Fibroblast of skin of left biceps (primary cell): ENCODE measurements at places on chromosomes 5 and 9.

- DNase-seq: peak; percentile 89
Observed at GRCh38 chr9:16715404-16715803, 155.1 kb downstream of the BNC2 start.

- DNase-seq: no peak
Observed at GRCh38 chr5:65539827-65540226, 23.1 kb downstream of the CENPK start.

DNA sequence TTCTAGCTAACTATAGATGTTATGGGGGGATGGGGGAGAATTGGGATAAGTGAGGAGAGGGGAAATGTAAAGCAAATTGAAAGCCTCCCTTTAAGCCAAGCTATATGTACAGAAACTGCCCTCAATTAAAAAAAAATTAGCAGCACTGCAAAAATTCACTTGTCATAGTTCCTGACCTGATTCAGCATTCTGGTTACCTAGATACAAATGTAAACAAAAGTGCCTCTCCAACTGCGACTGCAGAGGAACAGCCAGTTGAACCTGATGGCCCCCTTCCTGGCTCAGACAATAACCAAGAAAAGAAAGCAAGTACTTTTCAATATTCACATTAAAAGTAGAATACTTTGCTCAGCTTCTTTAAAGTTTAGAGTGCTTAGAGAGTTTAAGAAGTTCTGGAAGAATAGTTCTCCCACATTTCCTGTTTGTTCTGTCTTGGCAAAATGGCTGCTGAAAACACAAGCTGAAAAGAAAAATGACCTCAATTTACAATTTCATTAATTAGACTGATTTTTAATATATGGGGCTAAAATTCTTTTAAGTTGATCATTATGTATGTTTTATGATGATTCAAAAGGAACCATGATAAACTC lies 1.5 kb downstream of the FAM81B start:
- no peak for DNase-seq

GRCh38 chr5:30042677-30043076 lies 1150.8 kb upstream of the CDH6 start:
- DNase-seq: no peak

DNA sequence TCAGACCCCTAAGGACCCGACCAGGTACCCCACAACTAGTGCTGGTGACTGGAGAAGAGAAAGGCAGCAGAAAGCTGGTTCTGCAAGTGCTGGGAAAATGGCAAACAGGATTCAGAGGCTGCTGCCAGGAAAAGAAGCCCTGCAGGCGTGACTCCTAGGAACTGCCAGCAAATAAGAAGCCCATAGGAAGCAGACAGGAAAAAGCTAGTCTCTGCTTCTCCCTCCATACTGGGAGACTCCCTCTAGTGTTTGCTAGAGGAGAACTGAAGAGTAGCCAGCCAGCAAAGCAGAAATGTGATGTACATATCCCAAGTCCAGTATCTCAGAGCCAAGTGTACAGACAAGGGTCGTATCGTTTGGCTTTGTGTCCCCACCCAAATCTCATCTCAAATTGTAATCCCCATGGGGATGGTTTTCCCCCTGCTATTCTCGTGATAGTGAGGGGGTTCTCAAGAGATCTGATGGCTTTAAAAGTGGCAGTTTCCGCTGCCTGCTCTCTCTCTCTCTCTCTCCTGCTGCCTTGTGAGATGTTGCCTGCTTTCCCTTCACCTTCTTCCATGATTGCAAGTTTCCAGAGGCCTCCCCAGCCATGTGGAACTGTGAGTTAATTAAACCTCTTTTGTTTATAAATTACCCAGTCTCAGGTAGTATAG lies 38.1 kb upstream of the TUSC1 start:
- DNase-seq: peak; percentile 27

DNA sequence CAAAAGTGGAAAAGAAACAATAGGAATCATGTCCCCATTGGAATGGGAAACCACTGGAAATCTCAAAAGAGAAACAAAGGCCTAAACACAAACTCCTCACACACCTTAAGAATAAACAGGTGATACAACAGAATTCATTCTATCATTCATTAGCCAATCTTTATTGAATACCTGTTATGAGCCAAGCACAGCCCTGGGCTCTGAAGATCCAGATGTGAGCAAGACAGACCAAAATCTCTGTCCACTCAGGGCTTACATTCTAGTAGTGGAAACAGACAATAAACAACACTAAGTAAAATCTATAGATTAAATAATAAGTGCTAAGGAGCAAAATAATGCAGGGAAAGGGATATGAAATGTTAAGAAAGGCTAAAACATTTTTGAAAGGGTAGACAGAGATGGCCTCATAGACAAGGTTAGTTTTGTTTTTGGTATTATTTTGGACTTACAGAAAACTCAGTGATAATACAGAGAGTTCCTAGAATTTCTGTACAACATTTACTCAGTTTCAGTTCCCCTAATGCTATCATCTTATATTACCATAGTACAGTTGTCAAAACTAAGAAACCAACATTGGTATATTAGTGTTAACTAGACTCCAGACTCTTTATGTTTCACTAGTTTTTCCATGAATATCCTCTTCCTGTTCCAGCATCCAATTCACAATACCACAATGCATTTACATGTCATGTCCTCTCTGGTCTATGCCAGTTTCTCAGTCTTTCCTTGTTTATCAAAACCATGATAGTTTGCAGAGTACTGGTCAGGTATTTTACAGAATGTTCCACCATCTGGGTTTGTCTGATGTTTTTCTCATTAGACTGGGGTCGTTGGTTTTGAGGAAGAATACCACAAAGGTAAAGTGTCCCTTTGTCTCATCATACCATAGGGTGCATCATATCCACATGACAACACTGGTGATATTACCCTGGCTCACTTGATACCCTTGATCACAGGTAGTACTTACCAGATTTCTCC lies 103.7 kb downstream of the SIL1 start:
- DNase-seq: no peak

DNA sequence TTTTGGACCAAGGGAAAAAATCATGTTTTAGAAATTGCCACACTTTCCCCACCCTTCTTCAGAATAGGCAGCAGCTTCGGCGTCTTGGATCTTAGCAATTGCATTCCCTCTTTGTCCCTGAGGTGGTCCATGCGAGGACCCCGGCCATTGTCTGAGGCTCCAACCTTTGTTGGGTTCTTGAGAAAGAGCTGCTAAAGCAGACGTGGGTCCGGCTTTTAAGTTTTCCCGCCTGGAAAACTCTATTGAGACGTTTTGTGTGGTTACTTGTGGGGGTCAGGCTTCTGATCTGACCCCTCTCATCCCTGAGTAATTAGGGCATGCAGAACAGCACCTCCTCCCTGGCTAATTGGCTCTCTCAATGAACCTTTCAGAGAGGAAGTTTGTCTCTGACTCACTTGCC lies 509.6 kb upstream of the TNC start:
- no peak for DNase-seq

- DNase-seq: no peak
Observed at GRCh38 chr9:22173908-22174307, 164.8 kb upstream of the CDKN2B start.

DNA sequence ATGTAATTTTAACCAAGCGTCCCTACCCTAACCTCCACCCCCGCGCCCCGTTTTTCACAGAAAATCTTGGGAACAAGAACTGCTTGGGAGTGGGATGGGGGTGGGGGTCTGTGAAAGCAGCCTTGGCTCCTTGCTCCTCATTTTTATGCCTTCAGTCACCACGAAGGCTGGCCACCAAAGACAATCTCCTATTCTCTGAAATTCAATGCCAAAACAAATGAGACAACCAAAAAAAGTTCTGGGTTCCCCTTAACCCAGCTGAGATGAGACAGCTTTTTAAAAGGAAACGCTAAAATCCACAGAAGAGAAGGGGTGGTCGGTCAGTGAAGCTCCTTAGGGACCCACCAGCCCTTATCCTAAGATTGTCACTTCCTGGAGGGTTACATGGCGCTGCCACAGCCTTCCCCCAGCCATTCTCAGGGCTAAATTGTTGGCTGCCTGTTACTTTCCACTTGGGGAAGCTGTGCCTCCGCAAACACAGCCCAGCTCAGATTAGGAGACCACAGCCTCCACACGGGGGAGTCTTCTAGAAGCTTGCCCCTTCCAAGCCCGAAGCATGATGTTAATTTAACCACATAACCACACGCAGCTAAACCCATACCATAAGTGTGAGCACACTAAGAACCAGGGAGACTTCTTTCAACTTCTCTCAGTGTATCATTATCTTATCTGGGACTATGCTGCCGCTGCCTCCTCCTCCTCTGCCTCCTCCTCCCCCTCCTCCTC lies 136.3 kb downstream of the FOXD1 start:
- peak; percentile 98 for DNase-seq

DNA sequence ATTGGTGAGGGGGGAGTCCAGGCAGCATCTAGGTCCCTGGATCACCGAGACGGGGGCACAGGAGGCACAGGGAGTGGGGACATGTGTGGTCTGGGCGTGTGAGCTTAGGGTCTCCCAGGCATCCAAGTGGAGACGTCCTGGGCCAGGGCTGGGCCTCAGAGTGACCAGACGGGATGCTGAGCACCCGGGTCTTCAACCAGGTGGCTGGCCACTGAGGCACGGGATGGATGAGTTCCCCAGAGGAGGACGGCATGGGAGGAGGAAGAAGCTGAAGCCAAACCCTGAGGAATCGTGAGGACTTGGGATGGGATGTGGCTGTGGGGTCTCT lies 88.0 kb downstream of the LMX1B start:
- DNase-seq: no peak

GRCh38 chr5:78985116-78985724 lies at the start of gene ARSB:
Gene ARSB (minus strand): TSS chr5:78985310. CDS start chr5:78985248, 62 bp downstream.
- no peak for DNase-seq

- no peak for DNase-seq
Observed at GRCh38 chr5:17174965-17175364, 42.5 kb upstream of the BASP1 start.

GRCh38 chr9:71326360-71326759 lies 204.9 kb upstream of the TRPM3 start:
- no peak for DNase-seq

DNA sequence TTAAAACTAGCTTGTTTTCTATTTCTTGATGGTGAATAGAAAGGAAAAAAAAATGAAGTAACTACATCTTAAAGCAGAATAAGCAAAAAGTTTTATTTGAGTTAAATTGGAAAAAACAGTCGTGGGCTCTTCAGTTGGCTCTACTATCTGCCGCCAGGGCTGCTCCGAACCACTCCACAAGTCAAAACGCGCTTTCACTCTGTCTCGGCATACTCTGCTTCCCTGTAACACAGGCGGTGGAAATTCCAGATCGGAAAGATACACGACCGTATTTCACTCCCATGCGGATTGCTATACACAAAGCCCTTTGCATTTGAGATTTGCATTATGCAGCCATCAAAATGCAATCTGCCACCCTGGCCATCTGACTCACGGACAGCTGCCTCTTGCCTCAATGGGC lies 505.6 kb downstream of the IRX1 start:
- no peak for DNase-seq

- no peak for DNase-seq
Observed at GRCh38 chr5:167245868-167246267, 1045.6 kb upstream of the WWC1 start.

DNA sequence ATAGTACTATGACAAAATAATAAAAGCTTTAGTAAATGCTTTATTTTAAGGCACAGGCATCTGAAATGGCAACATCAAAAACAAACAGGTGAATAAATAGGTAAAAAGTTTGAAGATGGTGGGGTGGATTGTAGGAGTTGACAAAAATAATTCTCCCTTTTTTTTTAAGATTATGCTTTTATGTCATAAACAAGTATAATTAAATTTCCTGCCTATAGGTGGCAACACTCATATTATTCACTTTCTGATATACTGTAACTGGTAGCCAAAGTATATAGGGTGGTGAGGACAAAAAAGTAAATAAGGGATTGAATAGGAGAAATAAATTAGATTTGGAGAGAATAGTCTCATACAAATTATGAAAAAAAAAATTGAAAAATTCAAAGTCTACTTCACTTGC lies 120.0 kb upstream of the ACOT12 start:
- DNase-seq: no peak

DNA sequence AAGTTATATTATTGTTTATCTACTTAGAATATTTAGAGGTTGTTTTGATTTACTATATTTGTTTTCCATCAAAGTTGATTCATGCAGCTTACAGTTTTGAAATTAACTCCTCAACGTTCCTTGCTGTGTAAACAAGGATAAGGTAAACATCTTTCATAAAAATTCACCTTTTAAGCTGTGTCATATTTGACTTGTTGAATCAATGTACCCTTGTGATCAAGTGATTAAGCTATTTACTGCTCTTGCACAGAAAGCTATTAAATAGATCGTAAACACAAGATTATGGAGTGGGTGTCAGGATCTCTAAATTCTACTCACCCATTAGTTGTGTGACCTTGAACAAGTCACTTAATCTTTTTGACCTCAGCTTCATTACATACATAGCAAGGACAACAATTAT lies 2054.0 kb upstream of the NUDT12 start:
- no peak for DNase-seq

DNA sequence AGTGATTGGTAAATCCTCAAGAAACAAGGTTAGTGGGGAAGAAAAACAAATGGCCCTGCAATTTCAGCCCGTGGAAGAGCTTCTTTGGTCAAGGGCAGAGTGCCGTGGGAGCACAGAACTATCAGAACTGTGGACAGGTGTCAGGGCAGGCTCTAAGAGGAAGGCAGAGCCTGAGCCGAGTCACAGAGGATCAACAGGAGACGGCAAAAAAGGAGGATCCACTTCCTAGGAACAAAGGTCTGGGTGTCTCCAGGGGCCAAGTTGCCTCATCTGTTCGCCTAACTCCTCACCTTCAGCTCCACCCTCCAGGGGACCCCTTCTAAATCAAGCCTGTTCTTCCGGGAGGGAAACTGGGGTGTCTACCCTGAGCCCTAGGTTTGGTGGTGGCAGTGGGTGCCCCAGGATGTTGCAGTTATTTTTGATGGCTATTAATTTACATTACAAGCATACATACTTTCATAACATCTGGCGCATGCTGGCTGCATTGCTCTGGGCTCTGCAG lies 88.0 kb downstream of the FEM1C start:
- no peak for DNase-seq

DNA sequence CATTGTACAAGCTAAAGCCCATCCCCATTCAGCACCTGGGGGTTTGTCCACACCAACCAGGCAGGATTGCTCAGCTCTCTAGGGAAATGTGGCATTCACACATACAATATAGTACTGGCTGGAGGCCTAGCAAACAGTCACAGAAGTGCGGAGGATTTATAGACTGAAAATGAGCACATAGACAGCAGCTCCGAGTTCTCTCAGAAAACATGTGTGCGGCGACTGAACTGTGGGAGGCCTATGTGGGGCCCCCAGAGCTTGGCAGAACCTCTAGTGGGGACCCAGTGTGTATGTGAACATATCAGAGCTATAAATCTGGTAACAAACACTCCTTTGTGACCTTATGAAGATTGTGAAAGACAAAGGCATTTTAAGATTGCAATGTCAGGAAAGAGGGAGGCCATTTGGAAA lies 431.1 kb downstream of the DTWD2 start:
- DNase-seq: peak; percentile 94

GRCh38 chr5:152534641-152535040 lies 129.6 kb upstream of the NMUR2 start:
- no peak for DNase-seq

DNA sequence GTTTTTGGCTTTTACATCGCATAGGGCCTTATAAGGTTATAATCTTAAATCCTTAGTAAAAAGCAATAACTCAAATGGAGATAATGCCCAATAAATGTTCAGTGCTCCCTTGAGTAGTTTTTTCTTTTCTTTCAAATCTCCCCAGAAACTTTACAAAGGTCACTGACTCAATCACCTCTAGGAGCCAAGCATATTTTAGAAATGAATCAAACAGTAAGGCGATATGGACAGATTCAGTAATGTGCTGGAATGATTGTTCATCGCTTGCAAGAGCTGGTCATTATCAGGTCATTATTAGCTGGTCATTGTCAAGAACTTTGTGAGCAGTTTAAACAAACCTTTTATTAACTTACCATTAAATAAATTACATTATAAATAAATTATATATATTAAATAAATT lies 130.4 kb upstream of the SLIT3 start:
- no peak for DNase-seq
